ENCODE measurements at places on chromosomes 4 and X.

GRCh38 chrX:51955200-51955599, 61.8 kb downstream of the MAGED1 start:
- no peak for DNase-seq

- DNase-seq: no peak
Observed at GRCh38 chr4:134539729-134540231, 338.2 kb upstream of the PABPC4L start.

DNA sequence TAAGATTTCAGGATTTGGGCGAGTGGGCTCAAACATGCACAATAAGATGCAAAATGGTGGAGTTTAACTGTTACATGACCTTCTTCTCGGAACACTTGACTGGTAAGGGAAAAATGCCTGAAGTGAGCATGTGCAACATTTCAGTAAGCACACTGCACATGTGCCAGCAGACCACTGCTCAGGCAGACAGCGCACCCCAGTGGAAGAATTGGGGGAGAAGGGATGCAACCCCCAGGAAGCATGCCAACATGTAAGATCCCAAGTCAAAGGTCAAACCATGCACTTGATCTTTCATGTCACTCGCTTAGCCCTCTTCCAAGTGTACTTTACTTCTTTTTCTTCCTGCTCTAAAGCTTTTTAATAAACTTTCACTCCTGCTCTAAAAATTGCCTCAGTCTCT, 256.3 kb downstream of the CENPC start:
- no peak for DNase-seq

DNA sequence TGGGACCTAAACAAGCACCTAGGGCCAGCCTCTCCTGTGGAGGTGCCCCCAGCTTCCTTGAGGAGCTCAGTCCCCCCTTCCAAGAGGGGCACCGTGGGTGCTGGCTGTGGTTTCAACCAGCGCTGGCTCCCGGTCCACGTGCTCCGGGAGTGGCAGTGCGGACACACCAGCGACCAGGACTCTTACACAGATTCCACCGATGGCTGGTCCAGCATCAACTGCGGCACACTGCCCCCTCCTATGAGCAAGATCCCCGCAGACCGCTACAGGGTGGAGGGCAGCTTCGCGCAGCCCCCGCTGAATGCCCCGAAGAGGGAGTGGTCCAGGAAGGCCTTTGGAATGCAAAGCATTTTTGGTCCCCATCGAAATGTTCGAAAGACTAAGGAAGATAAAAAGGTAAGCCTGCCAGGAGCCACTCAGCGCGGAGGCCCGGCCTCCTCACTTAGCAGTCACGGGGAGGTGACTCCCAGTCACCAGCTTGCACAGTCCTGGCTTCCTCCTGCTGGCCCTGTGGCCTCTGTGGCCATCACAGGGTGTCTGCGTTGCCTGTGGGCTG, 24.9 kb downstream of the RGS12 start:
- DNase-seq: no peak

GRCh38 chr4:119833611-119834010, 205.0 kb upstream of the PDE5A start:
- DNase-seq: peak; percentile 37

GRCh38 chrX:41386222-41386990, 52.4 kb downstream of the DDX3X start:
- DNase-seq: no peak

DNA sequence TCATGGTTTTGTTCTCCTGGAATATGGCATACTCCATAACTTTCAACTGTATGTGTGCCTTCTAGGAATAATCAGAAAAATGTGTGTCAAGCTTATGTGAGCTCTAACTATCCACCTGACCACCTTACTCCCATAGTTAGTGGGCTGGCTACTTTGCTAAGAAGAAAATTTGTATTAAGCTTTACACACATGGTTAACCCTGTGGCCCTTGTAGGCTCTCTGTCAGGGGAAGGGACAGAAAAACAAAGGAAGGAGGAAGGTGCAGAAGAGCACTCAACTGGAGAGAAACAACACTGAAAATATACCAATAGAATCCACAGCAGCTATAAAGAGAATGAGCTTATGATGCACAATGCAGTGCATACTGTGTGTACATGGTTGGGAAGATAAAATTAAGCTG, 84.6 kb downstream of the PPP3CA start:
- no peak for DNase-seq

GRCh38 chr4:76061982-76062381, 12.5 kb upstream of the ART3 start:
- no peak for DNase-seq

- DNase-seq: no peak
Observed at GRCh38 chr4:185839770-185840169, 27.8 kb upstream of the SORBS2 start.

DNA sequence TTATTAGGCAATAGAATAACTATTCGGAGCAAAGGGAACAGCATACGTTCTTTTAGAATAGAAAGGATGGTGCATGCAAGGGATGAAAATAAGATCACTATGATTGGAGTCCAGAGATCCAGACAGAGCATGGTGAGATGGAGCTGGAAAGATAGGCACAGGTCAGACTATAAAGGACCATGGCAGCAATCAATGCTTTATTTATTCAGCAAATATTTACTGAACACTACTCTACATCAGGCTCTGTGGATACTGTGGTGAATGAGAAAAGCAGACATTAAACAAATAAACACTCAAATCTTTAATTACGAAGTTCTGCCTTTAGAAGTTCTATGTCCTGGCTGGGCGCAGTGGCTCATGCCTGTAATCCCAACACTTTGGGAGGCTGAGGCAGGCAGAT, 44.7 kb upstream of the ACSL4 start:
- DNase-seq: no peak

DNA sequence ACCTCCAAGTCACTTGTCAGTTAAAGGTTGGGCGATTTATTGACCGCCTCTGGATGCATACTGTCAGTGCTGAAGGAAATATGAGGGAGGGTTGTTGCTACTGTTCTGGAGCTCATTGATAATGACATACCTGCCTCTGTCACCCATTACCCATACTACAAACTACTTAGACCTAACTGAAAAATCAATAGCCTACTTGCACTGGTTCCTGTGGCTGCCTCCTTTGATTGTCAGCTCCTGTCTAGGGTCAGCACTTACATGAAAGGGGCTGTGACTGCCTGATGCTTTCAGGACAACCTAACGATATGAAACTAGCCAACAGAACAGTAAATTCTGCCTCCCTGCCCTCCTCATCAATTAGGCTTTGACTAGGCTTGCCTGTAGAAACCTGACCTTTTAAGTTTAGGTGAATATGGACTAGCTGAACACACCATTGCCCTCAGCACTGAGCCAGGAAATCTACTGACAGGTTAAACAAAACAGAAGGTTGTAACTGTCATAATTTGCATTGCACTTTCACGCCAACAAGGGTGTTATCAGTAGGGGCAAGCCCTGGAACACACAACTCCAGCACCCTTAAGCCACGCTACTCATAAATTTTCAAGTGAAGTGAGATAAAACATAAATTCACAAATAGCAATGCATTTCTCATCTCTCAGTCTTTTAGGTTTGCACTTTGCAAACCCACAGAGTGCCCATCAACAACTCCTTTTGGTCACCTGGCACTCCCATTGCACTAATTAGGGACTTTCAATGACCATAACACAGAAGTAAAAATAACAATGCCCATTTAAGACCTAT, 9.0 kb upstream of the MAB21L2 start:
- DNase-seq: no peak

DNA sequence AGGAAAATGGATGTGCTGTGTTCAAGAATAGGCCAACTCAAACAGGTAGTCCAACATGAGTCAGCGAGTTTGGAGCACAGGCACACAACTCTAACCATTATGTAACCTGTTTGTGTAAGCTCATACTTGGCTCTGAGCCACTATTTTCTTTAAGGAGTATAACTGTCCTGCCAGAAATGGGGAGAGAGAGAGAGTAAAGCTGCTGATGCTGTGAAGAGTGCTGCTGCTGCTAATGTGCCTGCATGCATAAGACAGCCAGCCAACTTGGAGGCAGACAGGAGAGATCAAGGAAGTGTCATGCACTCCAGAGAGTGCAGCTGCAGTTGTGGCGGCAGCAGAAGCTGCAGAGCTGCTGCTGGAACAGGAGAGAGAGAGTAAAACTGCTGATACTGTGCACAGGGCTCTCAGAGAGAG, 11.7 kb upstream of the STATH start:
- DNase-seq: no peak

- no peak for DNase-seq
Observed at GRCh38 chr4:88135356-88135663, 23.1 kb downstream of the ABCG2 start.

DNA sequence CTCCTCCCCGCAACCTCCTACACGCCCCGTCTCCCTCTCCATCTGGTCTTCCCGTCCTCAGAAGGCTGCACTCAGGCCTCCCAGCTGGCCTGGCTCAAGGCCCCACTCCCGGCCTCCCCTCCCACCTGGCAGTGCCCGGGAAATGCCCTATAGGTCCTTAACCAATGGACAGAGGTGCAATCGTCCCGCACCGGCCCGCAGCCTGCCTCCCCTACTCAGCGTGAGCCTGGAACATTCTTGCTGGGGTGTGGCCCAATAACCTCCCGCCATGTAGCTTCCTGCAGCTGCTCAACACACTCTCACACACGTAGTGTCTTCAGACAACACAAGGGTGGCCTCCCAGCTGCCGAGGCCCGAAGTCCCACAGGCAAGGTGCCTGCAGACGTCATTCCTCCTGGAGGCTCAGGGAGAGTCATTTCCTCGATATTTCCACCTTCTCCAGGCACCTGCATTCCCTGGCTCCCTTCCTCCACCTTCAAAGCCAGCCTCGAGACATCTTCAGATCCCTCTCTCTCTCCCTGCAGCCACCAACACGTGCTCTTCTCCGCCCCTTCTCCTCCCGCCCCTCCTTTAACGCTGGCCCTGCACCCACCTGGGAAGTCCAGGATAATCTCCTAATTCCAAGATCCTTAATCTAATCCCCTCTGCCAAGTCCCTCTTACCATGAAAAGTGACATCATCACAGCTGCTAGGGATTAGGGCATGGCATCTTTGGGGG, 56.2 kb downstream of the ADRA2C start:
- no peak for DNase-seq

DNA sequence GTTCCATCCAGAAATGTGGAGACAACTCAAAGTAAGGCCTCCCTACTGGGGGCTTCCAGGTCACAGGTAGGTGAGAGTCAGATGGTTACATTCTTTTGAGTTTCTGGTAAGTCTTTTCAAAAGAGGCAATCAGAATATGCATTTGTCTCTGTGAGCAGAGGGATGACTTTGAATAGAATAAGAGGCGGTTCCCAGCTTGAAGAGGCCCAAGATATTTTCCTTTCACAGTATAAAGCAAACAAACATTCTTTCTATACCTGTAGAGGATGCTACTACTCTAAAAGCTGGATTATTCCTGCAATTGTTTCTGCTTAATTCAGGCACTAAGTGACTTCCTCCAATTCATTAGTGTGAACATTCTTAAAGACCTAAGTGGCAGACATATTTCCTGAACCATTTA, 44.4 kb downstream of the DIAPH2 start:
- no peak for DNase-seq

DNA sequence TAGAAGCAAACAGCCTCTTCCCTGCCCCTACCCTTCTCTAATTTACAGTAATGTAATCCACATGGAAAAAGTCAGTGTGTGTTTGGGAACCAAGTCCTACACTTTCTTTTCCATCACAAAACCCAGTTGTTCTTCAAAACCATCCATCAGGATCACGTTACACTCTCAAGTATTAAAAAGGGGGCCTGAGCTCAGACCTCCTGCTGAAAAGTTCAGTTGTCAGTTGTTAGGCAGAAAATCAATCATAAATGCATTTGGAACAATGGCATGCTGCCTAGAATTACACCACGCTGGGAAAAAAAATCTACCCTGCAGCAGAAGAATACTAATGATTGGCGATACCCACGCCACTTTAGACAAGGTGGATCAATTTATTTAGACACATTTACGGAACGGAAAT, 236.5 kb downstream of the PARM1 start:
- no peak for DNase-seq

GRCh38 chrX:73987166-73987565, 316.8 kb upstream of the ZCCHC13 start:
- DNase-seq: no peak

- no peak for DNase-seq
Observed at GRCh38 chr4:153787575-153787974, 1.3 kb downstream of the SFRP2 start.
